ENCODE measurements at places on chromosomes 2 and 18.

DNA sequence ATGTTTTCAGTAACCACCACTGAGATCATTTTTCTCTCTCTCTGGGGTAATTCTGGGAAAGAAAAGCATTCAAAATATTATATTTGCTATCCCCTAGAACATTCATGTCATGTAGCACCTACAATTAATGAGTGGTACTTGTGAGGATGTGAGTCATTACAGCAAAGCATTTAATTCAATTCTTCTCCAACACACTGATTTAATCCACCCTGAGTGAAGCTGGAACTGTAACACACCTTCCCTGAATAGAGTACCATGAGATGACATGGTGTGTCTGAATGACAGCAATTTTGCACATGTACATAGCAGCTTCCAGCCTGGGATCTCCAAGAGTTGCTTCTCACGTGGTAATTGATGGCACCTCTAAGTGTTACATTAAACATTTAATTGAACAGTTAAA is 207.1 kb upstream of the SLC14A2 start:
- DNase-seq = no peak

GRCh38 chr2:42132966-42133641 is 36.0 kb upstream of the EML4 start:
- DNase-seq = peak; percentile 89

- no peak for DNase-seq
Measured at GRCh38 chr18:32469190-32469651, 1.5 kb downstream of the GAREM1 start.

DNA sequence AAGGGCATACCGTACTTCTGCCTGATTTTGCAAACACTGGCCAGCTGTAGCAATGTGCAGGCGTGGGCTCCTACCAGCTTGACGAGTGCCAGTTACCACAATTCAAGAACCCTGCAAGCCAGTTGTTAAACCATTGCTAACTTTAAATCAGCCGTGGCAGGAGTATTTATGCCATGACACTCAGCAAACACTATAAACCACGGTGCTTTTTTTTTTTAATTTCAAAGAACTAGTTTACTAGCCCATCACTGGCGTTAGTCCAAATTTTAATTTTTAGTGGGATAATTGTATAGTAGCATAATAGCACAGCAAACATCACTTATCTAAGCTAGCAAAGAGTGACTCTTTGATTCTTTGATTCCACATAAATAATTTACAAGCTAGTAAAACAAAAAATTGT is 111.1 kb downstream of the COL4A4 start:
- DNase-seq = no peak

GRCh38 chr18:31576670-31577069 is 15.0 kb upstream of the TTR start:
- no peak for DNase-seq

DNA sequence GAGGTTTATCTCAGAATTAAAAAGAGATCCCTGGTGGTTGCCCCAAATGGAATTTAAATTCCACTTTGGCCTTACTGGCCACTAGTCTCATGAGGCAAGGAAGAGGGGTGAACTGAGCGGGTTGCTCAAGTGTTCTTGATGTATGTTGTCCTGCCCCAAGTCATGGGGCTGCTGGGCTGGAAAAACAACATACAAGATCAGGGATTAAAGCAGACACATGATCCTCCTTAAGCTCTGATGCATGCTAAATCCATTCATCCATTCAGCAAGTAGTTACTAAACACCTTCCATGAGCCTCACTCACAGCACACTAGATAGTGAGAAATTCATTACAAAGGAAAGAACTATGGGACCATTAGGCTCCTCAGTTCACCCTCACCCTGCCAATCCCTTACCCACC is 196.3 kb downstream of the MREG start:
- no peak for DNase-seq

DNA sequence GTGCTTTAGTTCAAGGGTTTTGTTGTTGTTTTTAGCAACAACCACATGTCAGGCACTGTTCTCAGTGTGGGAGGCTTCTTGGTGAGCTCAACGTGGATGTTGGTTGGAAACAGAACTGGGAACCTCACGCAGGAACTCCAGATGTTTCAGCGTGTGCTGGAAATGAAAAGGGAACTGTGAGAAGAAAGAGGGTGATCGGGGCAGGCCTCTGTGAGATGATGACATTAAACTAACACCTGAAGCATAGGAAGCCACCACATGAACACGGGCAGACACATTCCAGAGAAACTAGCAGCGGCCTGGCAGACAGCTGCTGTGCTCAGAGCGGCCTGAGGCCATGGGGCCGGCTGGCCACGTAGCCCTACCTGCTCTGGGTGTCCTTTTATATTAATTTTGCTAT is 66.4 kb downstream of the COA5 start:
- DNase-seq = no peak

- DNase-seq = no peak
Measured at GRCh38 chr2:29446847-29447246, 331.6 kb downstream of the CLIP4 start.

DNA sequence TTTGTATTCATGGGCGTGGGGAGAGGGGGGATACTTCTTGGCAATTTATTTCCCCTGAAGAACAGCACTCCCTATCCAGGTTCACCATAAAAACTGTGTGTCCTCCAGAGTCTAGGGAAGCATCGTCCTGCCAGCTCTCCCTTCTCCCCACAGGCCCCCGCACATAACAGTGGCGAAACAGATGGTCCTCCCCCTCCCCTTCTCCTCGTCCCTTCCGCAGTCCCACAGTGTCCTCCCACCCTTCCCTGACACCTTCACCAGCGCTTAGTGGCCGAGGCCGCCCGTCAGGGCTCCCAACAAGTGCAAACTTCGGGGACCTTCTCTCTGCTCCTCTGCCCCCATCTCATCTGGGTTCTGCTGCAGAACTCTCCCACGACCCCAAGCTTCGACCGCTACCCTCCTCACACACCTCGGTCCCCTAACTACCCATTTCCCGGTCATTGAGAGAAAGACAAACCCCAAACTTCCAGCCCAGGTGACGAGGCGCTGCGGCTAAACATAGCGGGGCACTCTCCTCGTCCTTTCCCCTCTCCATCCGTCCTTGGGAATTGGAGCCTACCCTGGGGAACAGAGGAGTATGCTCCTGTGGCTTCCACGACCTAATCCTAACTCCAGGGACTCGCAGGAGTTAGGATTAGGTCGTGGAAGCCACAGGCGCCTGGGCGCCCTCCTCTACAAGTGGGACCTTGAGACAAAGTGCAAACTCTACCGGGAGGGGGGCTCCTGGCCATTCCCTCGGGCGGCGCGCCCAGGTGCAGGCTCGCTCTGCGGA is 971 bp downstream of the ZNF385B start:
- no peak for DNase-seq

GRCh38 chr2:25066455-25066854 is 24.6 kb downstream of the EFR3B start:
- DNase-seq = no peak

GRCh38 chr2:112760149-112760548 is 4.3 kb downstream of the CKAP2L start:
- no peak for DNase-seq

DNA sequence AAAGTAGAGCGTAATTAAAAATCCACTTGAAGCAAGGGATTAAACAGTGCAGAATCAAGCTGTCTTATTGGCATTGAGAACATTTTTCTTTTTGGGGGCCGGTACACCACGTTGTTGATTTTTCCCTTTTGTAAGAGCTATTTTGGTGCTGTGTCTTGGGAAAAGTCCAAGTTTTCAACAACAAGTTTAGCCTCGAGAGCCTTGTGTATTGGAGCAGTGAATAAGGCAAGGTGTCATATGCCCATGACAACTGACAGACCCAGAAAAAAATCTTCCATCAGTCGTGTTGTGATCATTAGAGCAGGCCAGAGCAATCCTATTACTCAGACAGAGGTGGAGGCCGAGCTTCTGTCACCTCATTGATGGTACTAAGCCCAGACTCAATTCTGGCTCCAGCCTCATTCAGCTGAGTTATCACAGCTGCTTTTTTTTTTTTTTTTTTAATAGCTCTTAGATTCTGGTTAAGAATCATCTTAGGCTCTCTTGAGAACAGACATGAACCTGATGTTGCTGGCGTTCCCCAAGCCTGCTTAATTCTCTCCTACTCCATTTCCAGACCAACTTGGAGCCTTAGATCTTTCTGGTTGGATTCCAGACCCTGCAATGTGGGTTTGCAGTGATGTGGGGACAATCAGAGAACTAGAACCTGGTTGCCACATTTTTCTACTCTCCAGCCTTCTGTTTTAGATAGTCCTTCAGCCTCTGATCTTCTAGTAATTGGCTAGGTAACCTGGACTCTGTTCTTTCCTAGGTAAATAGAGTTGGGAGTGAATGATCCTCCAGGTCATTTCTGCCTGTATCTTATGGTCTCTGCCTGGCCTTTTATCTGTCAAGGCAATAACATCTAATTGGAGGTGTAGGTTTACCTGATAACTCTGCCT is 43.1 kb downstream of the MOGAT1 start:
- no peak for DNase-seq

- no peak for DNase-seq
Measured at GRCh38 chr2:218961651-218962570, 2.4 kb downstream of the CDK5R2 start.

DNA sequence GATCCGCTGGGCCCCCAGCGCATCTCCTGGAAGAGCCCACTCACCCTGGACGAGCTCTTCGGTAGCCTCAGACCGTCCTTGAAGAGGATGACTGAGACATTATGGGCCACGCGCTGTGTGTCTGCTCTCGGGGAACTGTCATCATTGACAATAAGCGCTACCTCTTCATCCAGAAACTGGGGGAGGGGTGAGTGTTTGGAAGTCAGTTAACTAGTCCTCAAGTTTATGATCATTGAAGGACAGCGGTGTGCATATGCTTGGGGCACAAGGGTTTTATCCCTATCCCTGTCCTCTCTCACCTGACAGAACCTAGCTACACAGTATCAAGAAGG is 586 bp downstream of the STK16 start:
- no peak for DNase-seq

- DNase-seq = no peak
Measured at GRCh38 chr2:102139851-102140250, 2.7 kb upstream of the IL1R1 start.

- no peak for DNase-seq
Measured at GRCh38 chr2:240395896-240396622, 39.4 kb upstream of the GPC1 start.

DNA sequence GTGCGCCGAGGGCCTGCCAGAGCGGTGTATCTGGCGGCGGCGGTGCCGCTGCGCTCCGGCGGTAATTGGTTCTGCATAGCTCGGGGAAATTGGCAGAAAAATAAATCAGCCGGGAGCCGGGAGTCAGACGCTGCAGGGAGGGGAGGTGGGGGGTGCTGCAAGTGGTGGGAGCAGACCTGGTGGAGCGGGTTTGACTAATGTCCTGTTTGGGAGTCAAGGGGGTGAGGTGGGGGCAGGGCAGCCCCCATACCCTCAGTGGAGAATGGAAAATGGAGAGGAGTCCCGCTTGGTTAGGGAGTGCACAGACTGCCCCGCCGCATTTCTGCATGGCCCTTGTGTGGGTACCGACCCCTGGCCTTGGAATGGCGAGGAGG is 107.3 kb downstream of the DYSF start:
- no peak for DNase-seq

GRCh38 chr18:23825978-23826405 is 136.7 kb downstream of the LAMA3 start:
- DNase-seq = no peak

DNA sequence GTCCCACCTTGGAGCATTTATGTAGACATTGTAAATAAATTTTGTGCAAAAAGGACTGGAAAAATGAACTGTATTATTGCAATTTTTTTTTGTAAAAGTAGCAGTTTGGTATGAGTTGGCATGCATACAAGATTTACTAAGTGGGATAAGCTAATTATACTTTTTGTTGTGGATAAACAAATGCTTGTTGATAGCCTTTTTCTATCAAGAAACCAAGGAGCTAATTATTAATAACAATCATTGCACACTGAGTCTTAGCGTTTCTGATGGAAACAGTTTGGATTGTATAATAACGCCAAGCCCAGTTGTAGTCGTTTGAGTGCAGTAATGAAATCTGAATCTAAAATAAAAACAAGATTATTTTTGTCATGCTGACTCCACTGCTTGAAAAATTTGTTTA is 137.5 kb downstream of the MEIS1 start:
- no peak for DNase-seq

GRCh38 chr2:133849341-133849740 is 281.1 kb upstream of the NCKAP5 start:
- DNase-seq = no peak

DNA sequence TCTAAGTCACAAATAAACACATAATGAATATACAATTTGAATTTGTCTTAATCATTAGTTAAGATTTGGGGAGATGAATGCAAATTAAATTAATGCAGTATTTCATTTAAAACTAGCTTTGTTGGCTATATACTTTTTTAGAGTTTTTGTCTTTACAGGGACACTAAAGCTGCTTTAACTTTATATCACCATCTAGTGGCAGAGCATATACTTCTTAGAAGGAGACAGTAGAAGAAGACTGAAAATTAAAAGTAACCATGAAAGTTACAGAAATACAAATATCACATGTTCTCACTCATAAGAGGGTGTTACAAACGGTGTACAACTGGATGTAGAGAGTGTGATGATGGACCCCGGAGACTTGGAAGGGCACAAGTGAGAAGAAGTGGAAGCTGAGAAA is 268.3 kb upstream of the NETO1 start:
- no peak for DNase-seq

- no peak for DNase-seq
Measured at GRCh38 chr18:50453014-50453680, 78.3 kb downstream of the SKA1 start.

GRCh38 chr2:143526498-143526897 is 397.3 kb downstream of the ARHGAP15 start:
- no peak for DNase-seq

DNA sequence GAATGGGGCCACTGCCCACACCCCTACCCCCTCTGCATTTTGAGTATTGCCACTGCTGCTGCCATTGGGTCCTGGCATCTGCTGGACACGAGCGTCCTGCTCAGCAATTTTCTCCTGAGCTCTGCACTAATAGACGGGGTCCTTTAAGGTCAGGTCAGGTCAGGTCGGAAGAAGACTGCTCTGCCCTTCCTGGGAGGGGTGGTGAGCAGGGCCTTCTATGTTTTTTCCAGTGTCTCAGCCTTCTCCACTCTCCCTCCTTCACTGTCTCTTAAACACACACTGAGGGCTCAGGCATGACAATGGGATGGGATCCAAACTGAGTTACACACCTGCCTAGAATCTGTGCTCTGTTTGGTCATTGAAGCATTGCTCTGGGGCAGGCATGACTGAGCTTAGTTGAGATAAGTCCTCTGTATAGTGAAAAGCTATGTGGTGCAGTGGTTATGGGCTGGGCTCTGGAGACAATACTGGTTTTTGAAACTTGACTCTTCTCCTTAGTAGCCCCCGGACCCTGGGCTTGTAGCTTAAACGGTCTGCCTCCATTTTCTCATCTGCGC is 10.6 kb downstream of the MYO1B start:
- no peak for DNase-seq

Measured in effector memory CD8-positive, alpha-beta T cell (primary cell).